ENCODE measurements at places on chromosomes 12 and 14.

- no peaks in the 10 kb centered on the region for H3K27me3 ChIP-seq
- H3K36me3 ChIP-seq = no peaks in the 10 kb centered on the region
- DNase-seq = no peak
- H3K4me3 ChIP-seq = no peak overlapping the region
- H3K27ac ChIP-seq = no peak overlapping the region
Measured at GRCh38 chr14:81311778-81312177, 88.3 kb downstream of the STON2 start.

DNA sequence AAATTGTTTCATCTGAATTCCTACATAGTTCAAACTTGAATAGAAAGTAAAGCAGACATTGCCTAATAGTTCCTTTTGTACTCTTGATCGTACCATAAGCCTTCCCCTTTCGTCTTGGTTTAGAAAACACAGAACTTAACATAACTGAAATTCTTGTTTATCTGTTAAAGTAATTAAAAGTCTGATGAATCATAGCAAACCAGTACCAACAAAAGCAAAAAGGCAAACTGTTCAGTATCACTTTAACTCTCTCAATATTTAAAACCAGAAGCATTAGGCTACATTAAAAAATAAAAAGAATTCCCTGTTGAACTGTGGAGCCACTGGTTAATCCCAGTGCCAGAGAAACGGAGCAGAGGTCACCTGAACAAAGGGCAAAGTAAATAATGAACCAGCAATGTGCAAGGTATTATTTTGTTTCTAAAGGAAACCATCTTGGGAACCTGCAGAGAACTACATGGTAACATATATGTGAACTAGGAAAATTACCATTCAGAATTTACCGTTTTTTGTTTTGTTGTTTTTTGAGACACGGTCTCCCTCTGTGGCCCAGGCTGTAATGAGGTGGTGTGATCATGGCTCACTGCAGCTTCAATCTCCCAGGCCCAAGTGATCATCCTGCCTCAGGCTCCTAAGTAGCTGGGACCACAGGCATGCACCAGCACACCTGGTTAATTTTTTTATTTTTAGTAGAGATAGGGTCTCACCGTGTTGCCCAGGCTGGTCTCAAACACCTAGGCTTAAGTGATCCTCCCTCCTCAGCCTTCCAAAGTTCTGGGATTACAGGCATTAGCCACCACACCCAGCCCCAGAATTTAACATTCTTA is 17.1 kb upstream of the HIGD1C start:
- H3K4me1 ChIP-seq = no peaks in the 10 kb centered on the region
- no peak overlapping the region for H3K27ac ChIP-seq
- H3K27me3 ChIP-seq = no peaks in the 10 kb centered on the region
- H3K4me3 ChIP-seq = no peak overlapping the region
- H3K36me3 ChIP-seq = no peaks in the 10 kb centered on the region

GRCh38 chr14:53716578-53716977 is 240.0 kb downstream of the BMP4 start:
- H3K27me3 ChIP-seq = no peaks in the 10 kb centered on the region
- DNase-seq = no peak
- H3K36me3 ChIP-seq = no peaks in the 10 kb centered on the region
- H3K4me3 ChIP-seq = no peak overlapping the region
- H3K4me1 ChIP-seq = no peaks in the 10 kb centered on the region
- H3K27ac ChIP-seq = no peak overlapping the region

- no peaks in the 10 kb centered on the region for H3K36me3 ChIP-seq
- no peak overlapping the region for H3K4me3 ChIP-seq
- DNase-seq = peak; percentile 7
- no peaks in the 10 kb centered on the region for H3K27me3 ChIP-seq
Measured at GRCh38 chr12:81542065-81543010, 216.8 kb downstream of the PPFIA2 start.

DNA sequence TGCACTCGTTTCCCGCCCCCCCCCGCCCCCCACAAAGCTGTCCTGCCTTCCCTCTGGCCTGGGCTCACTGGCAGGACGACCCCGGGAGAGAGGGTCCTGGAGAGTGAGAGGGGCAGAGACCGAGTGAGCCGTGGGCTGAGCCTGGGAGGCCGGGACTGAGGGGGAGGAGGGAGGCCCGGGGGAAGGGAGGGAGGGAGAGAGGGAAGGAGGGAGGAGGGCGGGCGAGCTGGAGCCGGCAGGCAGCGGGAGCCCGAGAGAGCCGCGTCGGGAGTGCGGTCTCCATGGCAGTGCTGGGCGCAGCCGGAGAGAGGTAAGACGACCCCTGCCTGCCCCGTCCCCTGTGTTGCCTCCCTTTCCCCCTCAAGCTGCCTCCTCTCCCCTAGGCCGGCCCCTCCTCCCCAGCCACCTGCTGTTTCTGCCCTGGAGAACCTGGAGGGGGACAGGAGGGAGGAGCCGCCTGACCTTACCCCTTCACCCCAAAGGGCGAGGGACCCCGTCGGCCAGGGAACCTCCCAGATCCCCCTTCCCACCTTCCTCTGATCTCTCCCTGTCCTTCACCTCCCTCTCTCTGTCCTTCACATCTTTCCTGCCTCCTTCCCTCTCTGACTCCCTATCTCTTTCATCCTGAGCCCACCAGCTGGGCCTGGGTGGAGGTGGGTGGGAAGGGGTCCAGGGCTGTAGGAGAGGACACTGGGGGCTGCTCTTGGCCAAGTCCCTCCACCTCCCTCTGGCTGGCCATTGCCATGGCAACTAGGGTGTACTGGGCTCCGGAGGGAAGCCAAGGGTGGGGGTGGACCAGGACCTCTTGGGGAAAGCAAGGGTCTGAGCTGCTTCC is at the start of gene GPR162:
GPR162 (plus strand) TSS at position 231 of the 835 bp plus-strand sequence. CDS start 2,078 bp downstream, outside the sequence.
- peak within 1 kb of the TSS; percentile 41 for H3K27ac ChIP-seq
- H3K27me3 ChIP-seq = no peaks in the 10 kb centered on the region
- H3K36me3 ChIP-seq = no peaks in the 10 kb centered on the region
- peaks cover 58% of the 10 kb centered on the region for H3K4me1 ChIP-seq
- peak; percentile 92 for DNase-seq
- peak within 1 kb of the TSS; percentile 52 for H3K4me3 ChIP-seq

GRCh38 chr14:50319721-50320120 is 7.6 kb downstream of the DMAC2L start:
- H3K36me3 ChIP-seq = no peaks in the 10 kb centered on the region
- H3K27ac ChIP-seq = no peak overlapping the region
- no peak overlapping the region for H3K4me3 ChIP-seq
- no peak for DNase-seq
- H3K4me1 ChIP-seq = no peaks in the 10 kb centered on the region
- H3K27me3 ChIP-seq = no peaks in the 10 kb centered on the region
